GM06990 (cell line): ENCODE measurements at places on chromosomes 7 and 10.

GRCh38 chr10:1627945-1628344 is 109.4 kb downstream of the ADARB2 start:
- DNase-seq: no peak

- DNase-seq: no peak
Observed at GRCh38 chr7:155257482-155258225, 40.0 kb upstream of the INSIG1 start.

DNA sequence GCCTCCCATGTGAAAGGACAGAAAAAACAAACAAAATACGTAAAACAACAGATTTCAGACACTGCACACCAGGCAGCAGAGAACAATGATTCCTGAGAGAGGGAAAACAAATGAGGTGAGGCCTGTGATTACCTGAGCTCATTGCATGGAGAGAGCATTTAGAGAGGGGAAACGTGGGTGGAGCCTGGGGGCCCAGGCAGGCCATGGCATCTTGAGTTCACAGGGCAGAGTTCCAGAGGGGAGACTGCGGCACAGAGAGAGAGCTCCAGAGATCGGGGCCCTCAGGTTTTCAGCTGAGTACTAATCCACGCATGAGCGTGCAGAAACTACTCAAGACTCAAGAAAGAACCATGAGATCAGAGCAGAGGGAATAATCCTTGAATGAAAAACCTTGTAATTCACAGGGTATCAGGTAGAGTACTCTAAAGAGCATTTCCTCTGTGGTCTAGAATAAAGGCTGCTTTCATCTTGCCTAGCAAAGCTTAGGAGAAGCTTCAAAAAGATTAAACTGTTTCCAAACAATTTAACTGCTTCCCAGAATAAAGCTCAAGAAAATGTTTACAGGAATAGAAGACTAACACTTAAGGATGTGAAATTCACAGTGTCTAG is 46.6 kb upstream of the ARHGAP12 start:
- DNase-seq: no peak

- DNase-seq: no peak
Observed at GRCh38 chr10:50416181-50416824, 165.0 kb upstream of the ASAH2 start.

DNA sequence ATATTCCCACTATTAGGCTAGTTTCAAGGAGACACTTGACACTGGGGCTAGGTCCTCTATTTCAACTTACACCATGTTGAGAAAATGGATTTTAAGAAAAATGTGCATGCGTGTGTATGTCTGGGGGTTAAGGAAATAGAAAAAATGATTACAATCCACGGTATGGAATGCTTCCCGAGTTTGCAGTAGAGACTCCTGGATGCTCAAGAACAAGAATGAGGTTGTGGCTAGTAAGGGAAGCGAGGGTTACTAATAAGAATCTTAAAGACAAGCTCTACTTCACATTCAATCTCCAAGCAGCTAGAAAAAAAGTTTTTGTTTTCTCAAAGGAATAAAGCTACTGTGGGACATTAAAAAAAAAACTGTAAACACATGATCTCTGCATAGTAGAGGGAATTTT is 54.7 kb downstream of the ANK3 start:
- DNase-seq: no peak

DNA sequence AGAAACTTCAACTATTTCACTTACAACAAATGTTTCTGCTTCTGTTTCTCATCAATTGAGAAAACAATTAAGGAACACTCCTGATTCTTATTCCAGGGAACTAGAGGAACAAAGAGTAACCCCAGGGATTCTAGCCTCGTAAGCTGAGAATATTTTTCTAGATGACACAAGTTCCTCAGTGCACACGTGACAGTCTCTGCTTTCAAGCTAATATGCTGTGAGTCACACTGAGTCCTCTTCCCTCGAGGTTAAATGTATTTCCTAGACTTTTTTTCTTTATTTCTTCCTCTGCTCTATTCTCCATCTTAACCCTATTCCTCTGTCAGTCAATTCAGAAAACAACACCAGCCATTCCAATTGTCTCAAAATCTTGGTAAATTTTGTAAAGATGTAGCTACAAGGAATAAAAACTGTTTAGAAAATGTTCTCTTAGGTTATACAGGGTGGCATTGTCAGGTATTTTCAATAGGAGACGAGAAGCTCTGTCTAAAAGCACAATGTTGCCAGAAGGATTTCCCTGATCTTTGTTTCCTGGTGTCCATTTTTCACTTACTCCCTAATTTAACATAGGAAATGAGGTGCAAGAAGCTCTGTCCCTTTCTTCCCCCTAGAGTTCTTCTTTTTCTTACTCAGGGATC is 5.8 kb upstream of the C1GALT1 start:
- no peak for DNase-seq

DNA sequence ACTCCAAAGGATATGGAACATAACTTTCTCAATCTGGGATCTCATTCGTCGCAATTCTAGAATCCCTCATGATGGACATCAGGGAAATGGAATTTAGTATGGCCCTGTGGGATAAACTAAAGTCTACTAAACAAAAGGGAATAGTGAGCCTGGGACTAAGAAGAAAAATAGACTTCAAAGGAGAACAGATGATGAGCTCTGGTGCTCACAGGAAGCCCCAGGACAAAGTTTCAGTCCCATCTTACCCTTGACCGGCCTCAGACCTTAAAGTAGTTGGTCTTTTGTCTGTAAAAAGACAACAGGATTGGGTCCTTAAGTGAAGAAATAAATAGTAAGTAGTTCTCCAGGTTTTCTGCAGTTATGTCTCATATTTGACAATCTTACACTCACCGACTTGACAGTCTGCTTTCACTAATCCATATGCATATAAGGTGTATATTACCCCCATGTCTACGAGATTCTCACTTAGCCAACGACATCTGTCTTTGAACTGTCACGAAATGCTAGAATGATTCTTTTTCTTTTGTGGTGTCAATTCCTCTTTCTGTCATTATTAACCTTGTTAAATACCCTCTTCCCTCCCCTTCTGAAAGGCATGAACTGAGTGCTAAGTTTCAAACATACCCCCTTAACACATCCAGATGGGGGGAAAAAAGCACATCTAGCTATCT is 10.9 kb upstream of the IKZF1 start:
- DNase-seq: peak; percentile 74

GRCh38 chr7:2138146-2138765 is 94.5 kb downstream of the MAD1L1 start:
- DNase-seq: peak; percentile 38

DNA sequence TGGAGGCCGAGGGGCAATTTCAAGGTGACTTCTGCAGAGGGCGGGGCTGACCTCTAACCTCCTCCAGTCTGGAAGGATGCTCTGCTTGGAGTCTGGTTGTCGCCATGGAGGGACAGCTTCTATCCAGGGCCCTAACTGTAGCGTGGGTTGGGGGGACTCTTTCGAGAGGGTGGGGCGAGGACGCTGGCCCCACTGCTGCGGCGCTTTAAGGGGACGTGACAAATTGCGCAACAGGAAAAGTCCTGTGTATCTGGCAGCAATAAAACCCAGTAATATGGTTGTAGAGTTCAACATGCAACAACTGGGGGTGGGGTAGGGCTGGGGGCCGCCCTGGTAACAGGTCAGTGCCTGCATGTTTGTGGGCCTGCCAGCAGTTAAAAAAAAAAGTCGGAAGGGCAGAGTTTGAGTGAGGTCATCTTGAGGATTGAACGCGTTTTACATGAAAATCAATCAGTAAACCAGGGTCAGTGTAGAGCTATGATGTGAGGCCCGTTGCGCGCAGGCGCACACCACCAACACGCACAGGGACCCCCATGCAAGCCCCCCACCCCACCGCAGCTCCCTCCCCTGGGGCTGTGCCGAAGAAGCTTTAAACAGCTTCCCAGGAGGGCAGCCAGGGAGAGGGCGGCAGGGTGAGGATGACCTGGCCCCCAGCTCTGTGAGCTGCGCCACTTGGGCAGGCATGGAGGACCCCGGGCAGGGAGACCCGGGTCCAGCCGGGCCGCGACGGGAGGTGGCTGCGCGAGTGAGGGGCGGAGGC is 4.3 kb downstream of the SHH start:
- DNase-seq: no peak

GRCh38 chr7:129161524-129162225 is 17.2 kb downstream of the TSPAN33 start:
- DNase-seq: no peak

GRCh38 chr7:20786779-20787659 is at the start of gene SP8:
Gene SP8 (minus strand): TSS chr7:20786886. CDS start chr7:20786798, 88 bp downstream.
- peak; percentile 31 for DNase-seq

- no peak for DNase-seq
Observed at GRCh38 chr7:50449501-50449880, 659 bp downstream of the FIGNL1 start.
